ENCODE measurements at places on chromosomes 13 and 19.

DNA sequence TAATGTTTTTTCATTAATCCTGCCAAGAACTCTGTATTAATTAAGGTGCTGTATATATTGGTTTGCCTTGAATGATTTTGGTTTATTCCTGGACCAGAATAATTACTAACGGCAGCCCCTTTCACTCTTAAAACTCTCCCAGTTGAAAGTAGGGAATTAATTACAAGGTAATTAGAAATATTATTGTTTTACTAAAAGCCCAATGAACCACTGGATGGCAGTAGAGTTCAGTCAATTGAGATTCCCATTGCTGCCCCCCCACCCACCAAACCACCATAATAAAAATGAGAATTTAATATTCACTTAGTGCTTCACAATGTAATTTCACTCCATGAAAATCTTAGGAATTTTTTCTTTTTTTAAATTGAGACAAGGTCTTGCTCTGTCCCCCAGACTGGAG, 13.7 kb downstream of the WBP4 start:
- peak; percentile 35 for DNase-seq

DNA sequence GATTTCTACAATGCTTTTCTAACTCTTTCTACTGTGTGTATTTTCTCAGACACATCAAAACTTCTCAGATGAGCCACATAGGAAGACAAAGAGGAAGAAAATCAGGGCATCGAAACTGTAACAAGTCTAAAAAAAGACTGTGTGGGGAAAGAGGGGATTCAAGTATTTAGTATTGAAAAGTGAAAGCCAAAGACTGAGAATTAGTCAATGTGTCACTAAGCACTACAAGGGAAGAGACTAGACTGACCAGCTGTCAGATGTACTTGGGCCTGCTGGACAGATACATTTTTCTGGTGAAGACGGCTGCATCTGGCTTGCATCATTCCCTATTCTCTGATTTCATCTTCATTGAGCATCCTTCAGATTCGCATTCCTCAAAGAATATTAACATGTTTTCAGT, 25.4 kb downstream of the COMMD6 start:
- DNase-seq = peak; percentile 68

DNA sequence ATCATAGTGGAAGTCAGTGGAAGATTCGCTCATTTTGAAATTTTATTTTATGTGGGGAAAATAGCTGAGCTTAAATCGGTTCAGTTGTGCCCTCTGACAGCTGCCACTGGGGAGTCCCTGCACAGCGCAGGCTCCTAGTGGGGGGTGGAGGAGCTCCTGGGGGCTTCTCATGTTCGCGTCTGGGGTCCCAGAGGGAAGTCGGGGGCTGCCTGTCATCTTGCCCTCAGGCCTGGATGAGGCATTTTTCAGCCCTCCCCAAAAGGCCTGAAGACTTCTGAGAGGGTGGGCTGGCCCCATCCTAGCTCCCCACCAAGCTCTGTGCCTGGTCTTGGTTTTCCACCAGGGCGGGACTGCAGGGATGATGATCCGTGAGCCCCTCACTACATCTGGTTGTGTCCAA, 82.1 kb downstream of the CHST8 start:
- DNase-seq = no peak

DNA sequence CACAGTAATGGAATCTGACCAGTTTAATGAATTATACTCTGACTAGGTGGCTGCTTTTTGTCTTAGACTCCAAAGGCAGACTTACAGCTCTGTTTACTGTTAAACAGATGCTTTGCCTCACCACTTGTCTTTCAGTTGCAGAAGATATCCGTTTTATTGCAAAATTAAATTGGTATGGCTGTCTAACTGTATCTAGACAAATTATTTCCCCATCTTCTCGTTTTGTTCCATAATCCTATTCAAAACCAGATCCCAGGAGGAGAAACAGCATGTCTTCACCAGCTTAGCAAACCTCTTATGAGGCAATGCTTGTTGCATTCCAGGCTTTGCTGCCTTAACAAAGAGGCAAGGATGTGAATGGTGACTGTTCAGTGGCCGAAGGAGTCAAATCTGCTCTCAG, 215.6 kb downstream of the TDRD3 start:
- no peak for DNase-seq

- DNase-seq = no peak
These were observed 140.9 kb upstream of the UBL3 start for GRCh38 chr13:29991343-29991742.

DNA sequence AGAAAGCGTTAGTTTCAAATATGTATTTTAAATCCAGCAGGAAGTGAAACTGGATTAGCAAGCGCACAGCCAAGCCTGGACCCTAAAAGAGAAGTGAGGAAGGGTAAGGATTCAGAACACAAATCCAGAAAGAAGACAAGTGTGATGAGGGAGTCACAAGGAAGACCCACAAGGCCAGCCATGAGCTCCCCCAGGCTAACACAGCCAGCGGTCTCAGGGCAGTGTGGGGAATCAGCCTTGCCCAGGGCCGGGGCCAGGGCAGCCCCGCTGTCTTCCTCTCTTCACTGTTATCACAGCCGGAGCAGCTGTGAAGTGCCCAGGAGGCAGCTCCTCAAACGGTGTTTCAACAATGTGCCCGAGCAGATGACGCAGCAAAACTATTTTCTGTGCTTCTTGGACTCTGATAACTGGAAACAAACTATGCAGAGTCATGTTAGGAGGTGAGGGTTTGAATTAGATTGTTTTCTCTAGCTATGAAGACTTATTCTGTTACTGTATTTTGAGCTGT, 12.2 kb upstream of the CDC16 start:
- no peak for DNase-seq

DNA sequence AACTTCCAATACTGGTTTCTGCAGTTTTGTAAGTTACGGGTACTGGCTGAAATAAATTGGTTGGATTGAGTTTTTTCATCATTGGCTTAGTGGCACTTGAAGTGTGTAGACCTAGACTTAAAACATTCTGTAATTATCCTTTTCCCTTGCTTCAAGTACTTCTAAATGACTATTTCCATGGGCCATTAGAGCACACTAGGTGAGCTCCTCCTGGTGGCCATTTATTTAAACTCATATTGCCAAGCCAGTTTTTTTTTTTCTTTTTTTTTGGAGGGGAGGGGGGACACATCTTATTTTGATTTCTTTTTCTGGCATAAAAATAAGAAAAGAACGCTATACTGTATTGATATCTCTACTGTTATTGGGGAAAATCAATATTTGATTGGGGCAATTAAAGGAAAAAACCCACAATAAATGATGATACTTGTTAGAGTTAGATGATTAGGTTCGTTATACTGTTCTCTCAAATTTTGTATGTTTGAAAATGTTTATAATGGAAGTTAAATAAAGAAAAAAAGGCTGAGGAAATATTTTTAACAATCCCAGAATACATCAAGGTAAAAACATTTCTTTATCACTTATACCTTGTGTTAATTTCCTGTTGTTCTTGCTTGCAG, 82.9 kb downstream of the PDS5B start:
- peak; percentile 11 for DNase-seq

Measured in GM10248 (cell line).